Brain microvascular endothelial cell (primary cell): ENCODE measurements at places on chromosomes 12 and 14.

DNA sequence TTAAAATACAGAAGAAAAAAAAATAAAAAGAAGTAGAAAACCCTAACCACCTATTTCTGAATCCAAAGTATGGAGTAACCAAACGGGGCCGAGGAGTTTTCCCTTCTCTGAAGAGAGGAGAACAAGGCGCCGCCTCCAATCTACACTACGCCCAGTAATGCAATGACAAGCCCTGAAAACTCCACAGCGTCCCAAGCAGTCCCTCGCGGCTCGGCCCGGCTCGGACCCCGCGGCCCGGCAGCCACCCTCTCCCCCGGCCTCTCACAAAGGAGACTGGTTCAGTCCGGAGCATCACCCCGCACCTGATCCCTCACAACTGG, 371 bp downstream of the CHD8 start:
- DNase-seq, result no peak

DNA sequence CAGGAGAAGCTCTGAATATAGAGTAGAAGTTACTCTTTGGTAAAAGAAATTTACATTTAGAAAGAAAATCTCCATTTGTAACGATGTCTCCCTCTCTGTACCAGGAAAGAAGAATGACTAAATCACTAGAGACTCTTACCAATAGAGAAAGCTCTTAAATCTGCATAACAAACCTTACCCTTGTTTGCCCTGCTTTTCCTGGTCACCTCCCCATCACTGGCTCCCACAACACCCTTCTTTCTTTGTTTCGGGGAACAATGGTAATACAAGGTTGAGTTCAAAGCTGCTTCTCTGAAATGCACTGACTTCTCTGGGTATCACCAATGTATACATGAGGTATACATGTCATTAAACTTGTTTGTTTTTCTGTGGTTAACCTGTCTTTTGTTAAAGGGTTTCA, 351.1 kb upstream of the FLRT2 start:
- no peak for DNase-seq

DNA sequence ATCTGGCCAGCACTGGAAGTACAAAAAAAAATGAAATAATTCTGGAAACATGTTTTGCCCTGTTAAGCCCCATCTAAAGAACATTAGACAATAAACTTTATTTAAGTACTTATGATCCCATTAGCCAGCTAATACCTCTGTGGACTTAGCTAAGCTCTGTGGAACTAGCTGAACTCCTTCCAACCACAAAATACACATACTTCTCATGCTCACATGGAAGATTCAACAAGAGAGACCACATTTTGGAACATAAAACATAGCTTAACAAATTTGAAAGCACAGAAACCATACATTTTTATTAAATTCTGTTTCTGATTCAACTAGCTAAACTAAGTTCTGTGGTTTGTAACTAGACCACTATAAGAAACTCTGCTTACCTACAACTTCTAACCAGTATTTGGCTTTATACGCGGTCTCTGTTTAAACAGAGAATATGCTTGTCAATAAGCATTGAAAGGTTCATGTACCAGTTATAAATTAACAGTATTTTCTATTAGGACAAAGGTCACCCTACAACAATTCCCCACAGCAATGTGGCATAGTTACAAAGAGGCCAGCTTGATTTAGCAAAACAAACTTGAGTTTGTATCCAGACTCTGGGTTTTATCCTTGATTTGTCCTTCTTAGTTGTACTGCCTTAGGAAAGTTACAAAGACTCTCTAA, 300.1 kb downstream of the C12orf50 start:
- DNase-seq, result no peak

GRCh38 chr12:76537923-76538322, 21.6 kb downstream of the OSBPL8 start:
- no peak for DNase-seq

DNA sequence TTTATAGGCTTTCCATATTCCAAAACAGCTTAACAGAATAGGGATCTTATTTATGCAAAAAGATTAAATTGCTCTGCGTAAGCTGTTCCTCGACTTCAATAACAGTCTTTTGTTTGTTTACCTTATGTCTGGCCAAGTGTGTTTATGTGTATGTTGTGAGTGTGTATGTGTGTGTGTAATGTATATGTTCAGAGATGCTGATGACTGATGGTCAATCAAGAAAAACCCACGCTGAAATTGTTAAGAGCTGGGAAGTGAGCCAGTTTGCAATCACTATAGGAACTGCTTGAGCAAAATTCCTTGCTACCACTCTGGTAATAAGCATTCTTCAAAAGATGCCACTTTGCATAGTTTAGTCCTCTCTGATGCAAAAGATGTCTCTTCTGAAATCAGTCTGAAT, 59.6 kb downstream of the PRKD1 start:
- no peak for DNase-seq

- DNase-seq, result no peak
These were observed 646 bp downstream of the ST8SIA1 start for GRCh38 chr12:22333713-22334409.

DNA sequence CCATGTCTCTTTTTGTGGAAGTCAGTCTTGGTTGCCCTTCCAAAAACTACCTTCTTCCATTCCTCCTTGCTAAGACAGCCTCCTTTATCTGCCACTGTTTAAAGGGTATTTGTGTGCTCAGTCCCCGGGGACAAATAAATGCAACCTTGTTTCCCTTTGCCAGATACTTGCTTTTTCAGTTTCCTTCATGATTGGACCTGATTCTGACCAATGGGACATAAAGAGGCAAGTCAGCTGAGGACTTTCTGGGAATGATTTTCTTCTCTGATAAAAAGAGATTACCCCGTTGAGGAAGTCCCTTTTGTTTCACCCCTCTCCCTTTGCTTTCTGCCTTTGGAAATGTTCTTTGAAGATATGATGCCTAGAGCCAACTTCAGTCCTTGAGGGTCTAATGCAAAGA, 7.4 kb upstream of the TUBA1B start:
- DNase-seq, result no peak

GRCh38 chr12:107159384-107159900, 66.1 kb upstream of the CRY1 start:
- DNase-seq, result no peak

- DNase-seq, result peak; percentile 12
These were observed 197.2 kb upstream of the PLEKHG7 start for GRCh38 chr12:92505254-92506231.

GRCh38 chr12:69872804-69873203, 47.8 kb downstream of the MYRFL start:
- no peak for DNase-seq

- peak; percentile 25 for DNase-seq
These were observed 35.2 kb upstream of the KITLG start for GRCh38 chr12:88615490-88615889.

- DNase-seq, result no peak
These were observed 4.7 kb downstream of the TTC8 start for GRCh38 chr14:88829188-88829587.

DNA sequence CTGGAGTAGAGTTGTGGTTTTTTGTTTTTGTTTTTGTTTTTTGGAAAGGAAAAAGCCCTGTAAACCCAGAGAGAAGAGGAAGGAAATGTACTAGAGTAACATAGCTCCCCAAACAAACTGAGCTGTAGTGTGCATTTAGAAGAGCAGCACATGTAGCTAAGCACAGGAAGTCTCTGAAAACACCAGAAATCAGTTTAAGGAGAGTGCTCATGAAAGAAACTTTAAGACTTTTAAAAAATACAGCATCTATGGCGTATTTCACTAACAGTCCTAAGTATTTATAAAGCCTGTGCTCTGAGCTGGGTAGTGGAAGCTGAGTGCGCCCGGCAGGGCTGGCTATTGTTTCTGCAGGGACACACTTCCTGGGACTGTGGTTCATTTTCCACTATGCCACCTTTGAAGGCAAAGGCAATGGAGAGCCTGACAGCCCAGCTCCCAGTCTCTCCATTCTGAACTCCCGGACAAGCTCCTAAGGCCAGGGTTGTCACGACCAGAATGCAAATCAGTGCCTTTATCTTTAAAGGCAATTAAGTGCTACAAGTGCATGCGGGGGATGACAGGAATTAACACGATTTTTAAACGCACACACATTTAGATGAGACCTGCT, 45.4 kb downstream of the NIN start:
- DNase-seq, result no peak

- DNase-seq, result peak; percentile 39
These were observed 30.5 kb downstream of the PPP2R5C start for GRCh38 chr14:101791919-101792572.

DNA sequence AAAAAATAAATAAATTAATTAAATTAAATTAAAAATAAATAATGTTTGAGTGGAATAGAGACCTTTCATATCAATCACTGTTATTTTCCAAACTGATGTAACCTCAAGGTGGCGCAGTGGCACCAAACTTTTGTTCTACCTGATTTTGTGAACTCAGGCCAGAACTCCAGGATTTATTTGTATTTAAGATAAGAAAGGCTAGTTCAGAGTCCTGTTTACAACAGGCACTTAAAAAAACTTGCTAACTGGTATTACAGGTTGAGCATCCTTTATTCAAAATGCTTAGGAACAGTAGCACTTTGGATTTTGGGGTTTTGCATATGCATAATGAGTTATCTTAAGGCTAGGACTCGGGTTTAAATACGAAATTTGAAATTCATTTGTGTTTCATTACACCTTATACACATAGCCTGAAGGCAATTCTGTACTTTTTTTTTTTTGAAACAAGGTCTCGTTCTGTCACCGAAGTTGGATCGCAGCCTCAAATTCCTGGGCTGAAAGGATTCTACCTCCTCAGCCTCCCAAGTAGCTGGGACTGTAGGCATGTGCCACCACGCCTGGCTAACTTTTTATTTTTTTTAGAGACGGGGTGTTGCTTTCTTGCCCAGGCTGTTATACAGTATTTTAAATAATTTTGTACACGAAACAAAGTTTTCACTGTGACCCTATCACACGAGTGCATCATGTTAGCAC, 32.4 kb downstream of the YY1 start:
- DNase-seq, result no peak

GRCh38 chr14:77457115-77457521, 283 bp downstream of the VIPAS39 start:
- DNase-seq, result no peak

DNA sequence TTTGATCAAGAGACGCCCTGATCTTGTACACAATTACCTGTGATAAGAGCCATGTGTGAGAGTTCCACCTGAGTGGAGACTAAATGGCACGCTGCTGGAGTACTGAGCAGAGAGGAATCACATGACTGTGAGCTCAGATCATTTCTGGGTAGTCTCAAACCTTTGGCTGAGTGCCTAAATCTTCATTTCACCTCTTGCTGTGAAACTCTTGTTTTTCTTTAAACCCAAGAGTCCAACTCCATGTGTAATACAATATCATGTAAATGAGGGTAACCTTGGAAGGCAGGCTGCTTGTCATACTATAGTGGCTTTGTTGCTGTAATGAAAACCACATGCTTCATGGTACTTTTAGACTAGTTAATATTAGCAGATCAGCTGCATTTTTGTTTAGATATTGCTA, 156.9 kb downstream of the CAND1 start:
- DNase-seq, result peak; percentile 75

DNA sequence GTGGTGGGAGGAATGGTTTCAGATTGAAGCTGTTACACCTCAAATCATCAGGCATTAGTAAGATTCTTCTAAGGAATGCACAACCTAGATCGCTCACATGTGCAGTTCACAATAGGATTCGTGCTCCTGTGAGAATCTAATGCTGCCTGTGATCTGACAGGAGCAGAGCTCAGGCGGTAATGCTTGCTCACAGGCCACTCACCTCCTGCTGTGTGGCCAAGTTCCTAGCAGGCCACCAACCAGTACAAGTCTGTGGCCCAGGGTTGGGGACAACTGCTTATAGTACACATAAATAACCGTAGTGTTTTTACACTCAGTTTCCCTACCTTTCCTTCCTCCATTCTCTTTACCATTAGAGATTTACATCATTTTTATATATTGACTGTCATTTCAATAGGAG, 121.4 kb downstream of the SLCO1B3 start:
- no peak for DNase-seq

DNA sequence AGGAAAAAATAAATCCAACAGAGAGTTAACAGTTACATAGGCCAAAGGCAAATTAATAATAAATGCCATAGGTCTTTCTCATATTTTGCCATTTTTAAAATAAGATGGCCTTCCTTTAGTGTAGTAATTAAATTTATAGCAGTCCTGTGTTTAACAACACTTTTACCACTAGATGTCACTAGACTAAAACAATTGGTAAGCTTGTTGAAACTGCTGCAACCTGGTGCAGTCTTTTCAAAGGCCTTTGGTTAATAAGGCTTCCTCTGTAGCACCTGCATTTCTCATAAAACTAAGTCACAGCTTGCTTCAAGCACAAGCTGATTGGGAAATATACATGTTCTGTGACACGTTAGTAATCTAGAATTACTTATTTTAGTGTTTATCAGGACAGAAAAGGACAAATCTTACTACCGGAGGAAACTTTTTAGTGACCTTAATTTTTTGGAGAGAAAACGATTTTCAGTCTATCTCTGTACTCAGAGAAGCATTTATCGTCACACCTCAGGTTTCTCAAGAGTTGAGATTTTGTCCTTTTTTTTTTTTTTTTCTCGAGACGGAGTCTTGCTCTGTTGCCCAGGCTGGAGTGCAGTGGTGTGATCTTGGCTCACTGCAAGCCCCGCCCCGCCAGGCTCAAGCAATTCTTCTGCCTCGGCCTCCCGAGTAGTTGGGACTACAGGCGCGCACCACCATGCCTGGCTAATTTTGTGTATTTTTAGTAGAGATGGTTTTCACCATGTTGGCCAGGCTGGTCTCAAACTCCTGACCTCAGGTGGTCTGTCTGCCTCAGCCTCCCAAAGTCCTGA, 20.0 kb downstream of the BORCS5 start:
- DNase-seq, result peak; percentile 18
